ENCODE measurements at places on chromosomes 5 and 9.

DNA sequence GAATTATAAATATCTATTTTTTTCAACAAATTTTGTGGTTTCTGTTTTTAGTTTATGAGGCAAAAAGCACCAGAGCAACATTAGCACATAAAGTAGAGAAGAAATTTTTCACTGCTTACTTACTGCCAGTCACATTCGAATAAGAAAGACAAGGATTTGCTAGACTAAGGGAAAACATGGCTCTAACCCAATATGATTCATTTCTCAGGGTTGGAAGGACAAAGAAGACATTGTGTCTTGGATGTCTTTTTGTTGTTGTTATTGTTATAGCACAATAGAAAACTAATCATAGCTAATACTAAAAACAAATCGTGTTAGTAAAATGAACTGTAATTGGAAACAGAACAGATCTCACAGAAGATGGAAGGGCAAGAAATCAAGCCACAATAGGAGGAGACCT is 90.9 kb upstream of the SLCO6A1 start:
- peak; percentile 48 for DNase-seq

- DNase-seq: no peak
Measured at GRCh38 chr9:113464286-113464660, 746 bp downstream of the RGS3 start.

GRCh38 chr5:123448017-123448617 is 24.9 kb upstream of the CEP120 start:
- DNase-seq: no peak

GRCh38 chr5:142772446-142773293 is 2.5 kb downstream of the ARHGAP26 start:
- no peak for DNase-seq

- DNase-seq: no peak
Measured at GRCh38 chr5:74310997-74311930, 329.3 kb downstream of the ENC1 start.

GRCh38 chr9:113973963-113974413 is 97.9 kb downstream of the ZNF618 start:
- no peak for DNase-seq

DNA sequence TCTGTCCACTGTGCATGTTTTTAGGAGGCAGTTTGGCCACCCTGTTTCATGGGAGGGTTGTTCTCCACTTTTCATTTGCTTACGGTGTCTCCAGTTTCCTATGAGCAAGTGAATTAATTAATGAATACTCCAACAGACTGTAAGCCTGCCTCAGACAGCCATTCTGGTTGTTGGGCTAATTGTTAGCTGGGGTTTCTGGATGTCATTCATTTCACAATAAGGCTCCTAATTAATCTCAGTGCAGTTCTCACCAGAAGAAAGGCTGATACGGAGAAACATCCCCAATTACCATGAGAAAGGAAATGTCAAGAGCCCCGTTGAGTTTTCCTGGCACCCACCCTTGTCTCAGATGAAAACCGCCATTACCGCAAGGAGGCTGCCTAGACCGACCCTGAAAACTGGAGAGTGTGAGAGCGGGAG is 75.8 kb downstream of the MAP1B start:
- no peak for DNase-seq

GRCh38 chr9:134616341-134616740 is 25.3 kb upstream of the COL5A1 start:
- DNase-seq: no peak

- no peak for DNase-seq
Measured at GRCh38 chr9:26770821-26771220, 121.8 kb downstream of the CAAP1 start.

DNA sequence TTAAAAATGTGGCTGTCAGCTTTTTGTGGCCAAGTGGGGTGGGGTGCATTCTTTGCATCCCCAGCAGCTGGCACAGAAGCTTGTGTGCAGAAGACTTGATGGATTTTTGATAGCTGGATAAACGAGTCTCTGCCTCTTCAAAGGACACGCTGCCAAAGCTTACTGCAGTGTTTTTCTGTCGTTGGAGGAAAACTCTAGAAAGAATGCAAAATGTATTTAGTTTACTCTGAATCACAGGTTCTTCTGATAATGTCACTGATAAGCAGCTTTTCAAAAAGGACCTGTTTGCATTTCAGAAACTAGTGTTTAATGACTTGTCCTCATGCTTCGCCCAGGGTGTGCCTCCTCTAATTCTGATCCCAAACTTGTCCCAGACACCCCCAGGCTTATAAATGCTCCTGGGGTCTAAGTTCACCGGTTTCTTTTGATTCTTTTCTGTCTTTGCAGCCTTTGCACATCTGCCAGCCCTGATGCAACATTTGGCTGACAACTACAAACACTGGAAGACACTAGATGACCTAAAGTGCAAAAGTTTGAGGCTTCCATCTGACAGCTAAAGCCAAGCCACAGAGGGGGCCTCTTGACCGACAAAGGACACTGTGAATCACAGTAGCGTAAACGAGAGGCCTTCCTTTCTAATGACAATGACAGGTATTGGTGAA is 66.0 kb downstream of the WDR41 start:
- no peak for DNase-seq

Data from epithelial cell of esophagus (primary cell).